ENCODE measurements at places on chromosomes 6 and 20. TPM values are rescaled to one million over a fixed set of nuclear protein-coding genes. Genes with fewer than 3 reads are reported as not detected.
A peak's percentile ranks its signal among the peaks of the same experiment; 100 is the strongest.

Gene GINS1
- total RNA-seq: 3.4 TPM

Gene XKR7
- total RNA-seq: 1.4 TPM

Gene ZSCAN12
- 11.9 TPM for total RNA-seq

Gene COL20A1
- total RNA-seq: 0.71 TPM

Gene SIRPA
- total RNA-seq: 5.3 TPM

DNA sequence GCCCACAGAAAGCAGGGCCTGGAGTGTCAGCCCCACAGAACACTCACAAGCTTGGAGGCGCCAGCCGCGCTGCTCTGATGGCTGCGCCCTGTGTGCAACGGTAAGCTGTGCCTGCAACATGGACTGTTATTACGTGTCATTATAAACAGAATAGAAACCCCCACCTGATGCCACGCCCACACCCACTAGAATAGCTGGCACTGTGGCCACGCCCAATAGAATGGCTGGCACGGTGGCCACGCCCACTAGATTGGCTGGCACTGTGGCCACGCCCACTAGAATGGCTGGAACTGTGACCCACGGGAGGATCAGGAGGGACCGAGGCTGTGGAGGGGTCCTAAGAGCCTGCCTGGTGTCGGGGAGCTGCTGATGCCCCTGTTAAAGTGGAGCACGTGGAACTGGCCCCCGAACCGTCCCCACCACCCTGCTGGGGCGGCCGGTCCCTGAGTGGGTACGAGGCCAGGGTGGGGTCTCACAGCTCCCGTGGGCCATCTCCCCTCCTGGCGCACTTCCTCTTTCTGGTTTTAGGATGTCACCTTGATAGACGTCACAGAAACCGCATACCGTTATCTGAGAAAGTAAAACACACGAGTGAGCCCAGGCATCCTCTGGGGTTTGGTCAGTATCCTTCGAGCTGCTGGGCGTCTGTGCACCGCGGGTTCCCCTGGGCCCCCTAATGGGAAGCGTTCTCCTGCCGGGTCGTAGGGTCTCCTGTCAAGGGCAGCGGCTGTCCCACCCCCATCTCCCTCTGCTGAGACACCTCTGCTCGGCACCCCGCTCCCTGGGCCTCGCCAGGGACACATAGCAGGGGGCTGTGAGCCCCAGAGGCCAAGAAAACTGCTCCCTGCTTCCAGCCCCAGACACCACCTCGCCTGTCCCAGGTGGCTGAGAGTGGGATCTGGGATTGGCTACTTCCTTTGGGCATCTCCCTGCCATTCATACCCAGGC is 25.4 kb downstream of the SLC17A9 start:
- ATAC-seq: no peak

DNA sequence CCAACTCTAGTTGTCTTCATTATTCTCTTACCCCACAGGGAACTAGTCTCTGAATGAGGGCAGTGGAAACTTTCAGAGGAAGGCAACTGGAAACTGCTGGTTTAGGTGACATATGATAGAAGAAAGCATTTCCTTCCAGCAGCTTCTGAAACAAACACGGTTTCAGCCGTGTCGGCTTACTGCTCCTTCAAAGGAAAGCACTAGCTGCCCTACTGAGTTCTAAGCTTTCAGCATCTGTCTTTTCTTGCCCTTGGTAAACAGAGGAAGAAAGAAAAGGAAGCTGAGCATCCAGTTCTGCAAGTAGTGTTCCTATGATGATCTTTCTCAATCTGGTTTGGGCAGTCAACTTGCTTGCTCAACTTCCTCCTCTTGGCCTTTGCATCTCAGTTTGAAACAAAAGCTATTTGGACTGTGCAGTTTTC is 117.5 kb upstream of the CEP85L start:
- no peak for ATAC-seq

DNA sequence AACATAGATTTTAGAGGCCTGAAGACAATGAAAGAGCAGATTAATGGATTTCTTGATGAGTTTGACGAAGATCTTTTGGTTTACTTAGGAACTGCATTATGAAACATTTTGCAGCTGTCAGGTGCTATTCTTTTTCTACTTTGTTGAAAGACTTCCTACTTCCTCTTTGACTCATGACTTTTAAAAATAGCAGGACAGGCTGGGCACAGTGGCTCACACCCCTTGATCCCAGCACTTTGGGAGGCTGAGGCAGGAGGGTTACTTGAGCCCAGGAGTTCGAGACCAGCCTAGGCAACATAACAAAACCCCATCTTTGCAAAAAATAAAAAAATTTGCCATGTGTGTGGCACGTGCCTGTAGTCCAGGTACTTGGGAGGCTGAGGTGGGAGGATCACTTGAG is 52.0 kb downstream of the ITCH start:
- no peak for ATAC-seq

- no peak for ATAC-seq
These were observed 52.8 kb downstream of the MYLIP start for GRCh38 chr6:16181439-16182297.

DNA sequence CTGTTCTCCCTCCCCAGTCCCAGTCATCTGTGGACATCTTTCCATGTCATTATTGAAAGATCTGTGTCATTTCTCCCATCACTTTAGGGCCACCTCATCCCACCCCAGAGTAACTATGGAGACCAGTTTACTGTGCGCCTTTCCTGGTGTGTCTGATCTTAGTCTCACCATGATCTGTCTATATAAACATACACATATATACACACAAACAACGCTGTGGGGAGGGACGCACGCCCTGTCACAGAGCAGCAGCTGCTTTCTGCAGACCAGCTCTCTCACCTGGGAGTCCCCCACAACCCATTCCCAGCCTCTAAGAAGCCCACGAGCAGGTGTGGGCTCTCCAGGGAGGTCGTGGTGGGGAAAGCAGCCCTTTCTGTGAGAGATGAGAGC is 68.1 kb upstream of the TOX2 start:
- ATAC-seq: no peak

GRCh38 chr20:33474097-33474873 is 15.6 kb upstream of the CBFA2T2 start:
- ATAC-seq: no peak

DNA sequence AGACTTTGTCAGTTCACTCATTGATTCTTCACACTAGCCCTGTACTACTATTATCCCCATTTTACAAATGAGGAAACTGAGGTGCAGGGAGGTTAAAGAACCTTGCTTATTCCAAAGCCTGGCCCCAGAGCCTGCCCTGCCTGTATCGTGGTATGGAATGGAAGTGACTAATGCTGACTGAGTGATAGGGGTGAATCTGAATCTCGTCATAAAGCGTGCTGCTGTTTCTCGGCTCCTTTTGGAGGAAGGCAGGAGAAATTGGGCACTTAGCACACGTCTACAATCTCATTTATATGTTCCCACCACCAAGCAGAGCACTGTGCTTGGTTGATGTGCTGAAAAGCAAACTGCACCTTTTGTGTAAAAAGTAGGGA is 17.1 kb downstream of the GFRA4 start:
- no peak for ATAC-seq

GRCh38 chr6:28399350-28400121 is at the start of gene ZSCAN12:
Gene ZSCAN12, minus strand, starts transcription at chr6:28399747. Its CDS starts 1,342 bp downstream, at chr6:28398405.
- ATAC-seq: peak; percentile 98

- no peak for ATAC-seq
These were observed 19.0 kb downstream of the TOMM34 start for GRCh38 chr20:44941120-44941691.

DNA sequence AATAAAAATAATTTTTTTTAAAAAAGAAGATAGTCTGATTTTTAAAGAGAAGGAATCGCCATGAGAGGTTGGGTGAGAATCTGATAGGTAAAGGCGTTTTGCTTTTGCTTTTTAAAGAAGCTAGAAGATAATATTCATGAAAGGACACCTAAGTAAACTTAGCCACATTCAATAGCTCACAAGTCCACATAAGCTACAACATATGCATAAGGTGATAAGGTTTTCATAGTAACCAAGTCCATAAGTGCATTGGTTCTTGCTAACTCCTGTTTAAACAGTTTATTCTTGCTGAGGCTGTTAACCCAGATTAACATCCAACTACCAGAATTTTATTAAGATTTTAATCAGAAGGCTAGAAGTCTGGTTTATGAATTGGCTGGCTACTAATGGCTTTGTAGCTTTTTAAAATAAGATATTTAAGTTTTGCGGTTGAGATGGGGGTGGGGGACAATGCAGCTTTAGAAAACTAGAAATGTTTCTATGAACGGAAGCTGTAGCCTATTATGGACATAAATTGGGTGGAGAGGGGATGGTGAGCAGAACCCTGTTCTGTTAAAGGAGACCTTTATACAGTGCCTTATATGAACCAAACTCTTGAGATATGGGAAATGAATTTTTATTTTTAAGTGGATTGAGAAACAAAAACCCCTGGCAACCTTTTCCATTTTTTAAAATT is 235.1 kb downstream of the ZFAND3 start:
- no peak for ATAC-seq

All from motor neuron (in vitro differentiated cells).